COR-L47 (cell line): ENCODE measurements at places on chromosomes 2 and 18.

- DNase-seq: no peak
These were observed 16.1 kb upstream of the ARL5A start for GRCh38 chr2:151844211-151844896.

- no peak for DNase-seq
These were observed 10.8 kb upstream of the MAPRE2 start for GRCh38 chr18:35030277-35030989.

DNA sequence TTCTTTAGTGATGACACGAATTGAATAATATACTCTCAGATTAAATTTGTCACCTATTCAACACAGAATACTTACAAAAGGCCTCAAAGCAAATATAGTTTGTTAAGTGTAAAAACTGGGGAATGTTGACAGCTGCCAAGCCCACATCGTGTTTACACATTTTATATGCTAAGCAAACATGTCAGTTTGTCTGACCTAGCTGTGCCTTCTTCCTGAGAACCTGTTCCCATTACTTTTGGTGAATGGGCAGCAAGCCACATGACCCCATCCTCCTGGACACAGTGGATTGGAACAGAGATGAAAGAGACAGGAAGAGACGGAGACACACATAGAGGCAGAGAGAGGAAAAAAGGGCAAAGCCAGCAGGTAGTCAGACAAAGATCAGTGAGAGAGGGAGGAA lies 22.9 kb upstream of the CUL3 start:
- DNase-seq: no peak

- no peak for DNase-seq
These were observed 75.2 kb downstream of the INPP4A start for GRCh38 chr2:98519851-98520250.

DNA sequence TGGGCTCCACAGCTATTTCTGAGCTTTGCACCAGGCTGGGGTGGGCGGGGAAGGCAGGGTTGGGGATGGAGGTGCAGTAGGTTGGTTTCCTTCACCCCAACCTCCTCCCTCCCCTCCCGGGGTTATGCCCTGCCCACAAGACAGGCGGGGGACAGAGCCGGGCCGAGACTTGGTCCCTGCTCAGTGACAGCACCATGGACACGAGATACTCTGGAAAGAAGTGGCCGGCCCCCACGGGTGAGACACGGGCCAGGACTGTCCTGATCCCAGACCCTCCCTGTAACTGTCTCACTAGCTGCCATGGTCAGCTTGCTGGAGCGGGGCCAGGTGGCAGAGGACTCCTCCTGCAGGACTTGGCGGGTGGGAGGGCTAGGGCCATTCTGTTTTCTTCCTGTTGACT lies 59.7 kb downstream of the DYSF start:
- DNase-seq: no peak

GRCh38 chr2:112693596-112693995 lies 27.2 kb upstream of the NT5DC4 start:
- no peak for DNase-seq

GRCh38 chr18:63741769-63742168 lies 33.4 kb upstream of the SERPINB7 start:
- DNase-seq: peak; percentile 37

GRCh38 chr2:59182249-59182648 lies 941.1 kb upstream of the FANCL start:
- no peak for DNase-seq

DNA sequence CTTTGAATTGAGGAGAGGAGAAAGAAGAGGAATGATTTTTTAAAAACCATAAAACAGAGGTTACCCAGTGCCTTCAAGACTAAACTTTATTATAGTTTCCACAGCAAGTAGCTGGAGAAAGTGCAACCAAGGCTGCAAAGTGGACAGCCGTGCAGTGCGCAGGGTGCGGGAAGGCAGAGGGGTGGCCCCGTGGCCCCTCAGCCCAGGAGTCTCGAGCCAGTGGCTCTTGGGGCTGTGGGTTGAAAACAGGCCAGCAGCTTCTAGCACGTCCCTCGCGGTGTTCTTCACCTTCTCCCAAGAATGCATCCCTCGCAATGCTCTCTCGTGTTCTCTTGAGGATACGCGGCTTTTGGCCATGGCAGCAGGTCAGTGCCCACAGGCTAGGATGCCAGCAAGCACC lies 28.5 kb upstream of the ALKAL2 start:
- DNase-seq: no peak

DNA sequence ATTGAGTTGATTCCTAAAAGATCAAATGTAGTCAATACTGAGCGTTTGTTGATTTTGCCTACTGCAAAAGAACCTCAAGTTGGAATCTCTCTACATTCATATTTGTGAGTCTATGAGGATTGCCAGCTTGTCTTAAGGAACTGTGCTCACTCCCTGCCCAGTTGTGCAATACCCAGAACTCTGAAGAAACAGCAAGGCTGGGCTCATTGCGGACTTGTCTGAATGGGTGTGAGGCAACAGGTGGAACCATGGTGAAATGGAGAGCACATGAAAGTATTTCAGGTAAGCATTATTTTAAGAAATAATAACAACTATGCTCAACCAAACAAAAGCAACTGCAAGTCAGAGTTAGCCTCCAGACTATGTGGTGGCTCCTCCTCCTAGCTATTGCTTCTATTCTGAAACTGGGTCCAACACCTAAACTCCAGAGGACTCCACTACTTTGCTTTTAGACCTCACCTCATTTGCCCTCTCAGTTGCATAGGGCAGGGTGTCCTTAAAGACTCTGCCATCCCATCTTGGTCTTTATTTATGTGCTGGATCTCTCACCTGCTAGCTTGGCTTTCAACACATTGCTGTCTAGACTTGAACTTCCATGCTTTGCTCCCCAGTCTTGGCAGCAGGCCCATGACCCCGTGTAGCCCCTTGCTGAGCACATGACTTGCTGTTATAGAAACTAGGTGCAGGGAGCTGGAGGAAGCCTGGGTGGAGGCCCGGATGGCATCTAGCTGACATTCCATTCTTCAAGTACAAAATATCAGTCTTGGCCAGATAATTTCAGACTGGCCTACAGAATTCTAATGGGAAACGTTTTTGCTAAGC lies 94.8 kb upstream of the ARL5A start:
- peak; percentile 23 for DNase-seq

GRCh38 chr2:167183931-167184330 lies 295.7 kb downstream of the XIRP2 start:
- DNase-seq: no peak

DNA sequence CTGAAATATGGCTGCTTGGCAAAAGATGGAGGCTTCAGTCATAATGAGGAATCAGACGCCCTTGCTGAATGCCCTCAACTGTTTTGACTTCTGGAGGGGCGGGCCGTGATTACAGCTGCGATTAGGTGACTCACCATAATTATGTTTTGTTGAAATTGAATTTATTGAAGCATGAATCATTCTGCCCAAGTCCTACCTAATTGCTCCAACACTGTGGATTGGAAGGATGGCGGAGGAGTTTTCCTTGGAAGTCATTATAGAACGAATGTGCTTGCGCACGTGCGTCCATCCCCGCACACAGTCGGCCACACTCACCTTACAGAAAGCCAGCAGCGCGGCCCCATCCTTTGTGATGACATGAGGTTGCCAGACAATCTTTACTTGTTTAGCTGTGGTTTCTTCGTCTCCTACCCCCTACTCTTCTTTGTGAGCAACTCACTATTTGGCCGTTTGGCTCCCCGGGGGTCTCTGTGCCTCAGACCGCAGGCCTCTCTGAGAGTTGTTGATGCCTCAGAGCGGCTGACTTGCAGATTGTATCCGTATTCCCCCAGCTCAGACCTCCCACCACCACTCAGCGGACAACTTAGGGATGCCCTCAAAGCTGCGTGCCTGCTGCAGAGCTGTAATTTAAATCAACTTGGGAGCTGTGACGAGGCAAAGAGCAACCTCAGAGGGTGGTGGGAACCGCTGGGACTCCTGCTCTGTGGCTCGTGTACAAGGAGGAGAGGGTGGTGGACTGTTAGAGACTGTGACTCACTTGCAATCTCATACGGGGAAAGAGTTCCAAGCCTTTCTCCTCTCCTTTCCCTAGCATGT lies 513.4 kb downstream of the TNS1 start:
- DNase-seq: peak; percentile 86

GRCh38 chr18:28039691-28040090 lies 137.2 kb downstream of the CDH2 start:
- DNase-seq: no peak

DNA sequence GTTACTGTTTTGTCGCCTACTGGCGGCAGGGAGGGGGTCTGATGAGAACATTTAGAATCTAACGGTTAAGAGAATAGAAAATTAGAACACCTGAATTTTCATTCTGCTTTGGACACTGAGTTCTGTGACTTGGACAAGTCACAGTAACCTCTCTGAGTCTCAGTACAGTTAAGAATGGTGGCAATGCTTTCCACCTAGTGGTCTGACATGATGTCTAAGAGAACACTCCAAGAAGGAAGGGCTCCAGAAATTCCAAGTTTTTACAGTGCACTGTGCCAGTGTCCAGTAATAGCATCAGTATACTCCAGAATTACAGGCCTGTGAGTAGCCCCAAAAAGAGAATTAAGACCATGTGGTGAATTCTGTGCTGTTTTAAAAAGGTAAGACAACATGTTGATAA lies 174.1 kb upstream of the ZFP36L2 start:
- DNase-seq: no peak

GRCh38 chr2:6692819-6693218 lies 172.9 kb downstream of the CMPK2 start:
- DNase-seq: no peak

DNA sequence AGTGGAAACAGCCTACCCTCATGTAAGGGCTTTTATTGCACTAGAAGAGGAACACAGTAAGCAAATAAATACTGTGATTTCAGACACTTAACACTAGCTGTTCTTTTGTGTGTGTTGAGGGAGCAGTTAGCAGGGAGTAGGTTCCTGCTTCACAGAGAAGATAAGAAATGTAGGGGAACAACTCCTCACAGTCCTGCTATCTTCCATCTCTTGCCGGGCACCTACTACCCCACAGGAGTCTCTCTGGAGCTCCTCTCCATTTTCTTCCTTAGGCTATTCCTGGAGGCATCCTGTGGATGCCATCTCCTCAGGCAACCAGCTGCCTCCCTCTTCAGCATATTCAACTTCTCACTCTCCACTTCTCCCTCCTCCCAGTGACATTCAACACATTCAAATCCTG lies 145.0 kb downstream of the SRBD1 start:
- no peak for DNase-seq

DNA sequence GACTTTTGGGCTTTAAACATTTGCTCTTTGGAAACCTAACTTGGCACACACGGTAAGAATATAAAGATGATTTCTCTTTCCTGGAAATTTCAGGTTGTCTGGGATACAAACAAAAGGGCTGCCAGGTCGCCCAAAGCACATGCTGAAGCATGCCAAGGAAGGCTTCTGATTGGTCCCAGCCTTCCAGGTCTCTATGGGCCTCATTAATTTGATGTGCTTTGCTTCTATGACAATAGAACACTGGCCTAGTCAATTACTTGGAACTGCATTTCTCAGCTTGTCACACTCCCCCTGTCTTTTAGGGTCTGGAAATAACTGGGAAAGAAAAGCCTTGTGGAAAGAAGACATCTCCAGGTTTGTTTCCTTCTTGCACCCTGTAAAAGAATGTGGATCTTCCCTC lies 228.9 kb downstream of the ADCYAP1 start:
- DNase-seq: peak; percentile 25

DNA sequence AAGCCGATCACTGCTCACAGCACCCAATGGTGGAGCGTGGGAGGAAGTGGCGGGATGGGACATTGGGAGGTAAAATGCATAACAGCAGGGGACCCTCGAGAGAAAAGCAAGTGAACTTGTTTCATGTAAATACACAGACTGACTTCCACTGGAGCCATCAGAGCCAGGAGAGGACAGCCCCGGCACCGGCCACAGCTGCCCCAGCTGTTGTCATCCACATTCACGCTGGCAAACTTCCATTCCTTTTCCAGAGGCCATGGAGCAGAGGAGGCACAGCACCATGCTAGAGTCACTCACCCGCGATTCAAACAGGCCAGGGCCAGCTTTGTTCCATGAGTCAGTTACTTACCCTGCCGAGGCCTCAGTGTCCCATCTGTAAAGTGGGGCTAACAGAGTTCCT lies 610.9 kb upstream of the SALL3 start:
- no peak for DNase-seq

GRCh38 chr2:58539973-58540372 lies 298.8 kb upstream of the FANCL start:
- DNase-seq: peak; percentile 63

GRCh38 chr2:153098073-153098472 lies 379.7 kb downstream of the ARL6IP6 start:
- no peak for DNase-seq

GRCh38 chr2:17620841-17621240 lies 80.3 kb downstream of the VSNL1 start:
- no peak for DNase-seq
